ENCODE measurements at places on chromosomes 1 and 21.
A peak's percentile ranks its signal among the peaks of the same experiment; 100 is the strongest.

GRCh38 chr1:186152620-186153239 is 222.3 kb downstream of the TPR start:
- no peak for DNase-seq

GRCh38 chr1:8152731-8153702 is 126.9 kb upstream of the ERRFI1 start:
- no peak for DNase-seq

GRCh38 chr1:234617131-234617985 is 7.4 kb upstream of the IRF2BP2 start:
- DNase-seq, result no peak

GRCh38 chr1:21700094-21700493 is 30.9 kb upstream of the RAP1GAP start:
- no peak for DNase-seq

- DNase-seq, result no peak
Observed at GRCh38 chr1:224637515-224637914, 21.4 kb downstream of the CNIH3 start.

DNA sequence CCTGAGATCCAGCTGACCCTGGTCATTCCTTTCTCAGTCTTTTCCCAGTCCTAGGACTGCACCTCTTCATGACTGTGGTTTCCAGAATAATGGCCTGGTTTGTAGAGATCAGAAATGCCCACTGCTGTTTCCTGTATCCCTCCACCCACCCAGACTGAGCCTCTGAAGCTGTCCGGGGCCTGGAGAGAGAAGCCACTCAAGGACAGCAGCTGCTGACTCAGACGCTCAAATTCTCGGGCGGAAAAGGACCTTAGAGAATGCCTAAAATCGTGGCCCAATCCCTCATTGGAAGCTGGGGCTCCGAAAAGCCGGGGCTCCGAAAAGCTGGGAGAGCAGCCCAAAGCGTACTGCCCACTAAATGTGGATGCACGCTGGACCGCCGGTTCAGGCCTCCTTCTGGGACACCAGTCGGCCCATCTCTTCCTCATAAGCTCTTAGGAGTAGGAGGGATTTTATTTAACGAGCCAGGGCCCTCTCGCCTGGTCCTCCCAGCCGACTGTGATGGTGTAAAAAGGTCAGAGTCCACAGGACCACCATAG is 7.8 kb upstream of the GPR61 start:
- no peak for DNase-seq

GRCh38 chr1:22428672-22429071 is 23.0 kb upstream of the ZBTB40 start:
- DNase-seq, result peak; percentile 2

- no peak for DNase-seq
Observed at GRCh38 chr1:29924017-29924431, 687.7 kb downstream of the PTPRU start.

- DNase-seq, result no peak
Observed at GRCh38 chr1:32769524-32770220, 47.5 kb downstream of the YARS1 start.

- no peak for DNase-seq
Observed at GRCh38 chr1:207644166-207644851, 624 bp upstream of the CR1L start.

- DNase-seq, result no peak
Observed at GRCh38 chr1:218783131-218783530, 390.5 kb upstream of the LYPLAL1 start.

DNA sequence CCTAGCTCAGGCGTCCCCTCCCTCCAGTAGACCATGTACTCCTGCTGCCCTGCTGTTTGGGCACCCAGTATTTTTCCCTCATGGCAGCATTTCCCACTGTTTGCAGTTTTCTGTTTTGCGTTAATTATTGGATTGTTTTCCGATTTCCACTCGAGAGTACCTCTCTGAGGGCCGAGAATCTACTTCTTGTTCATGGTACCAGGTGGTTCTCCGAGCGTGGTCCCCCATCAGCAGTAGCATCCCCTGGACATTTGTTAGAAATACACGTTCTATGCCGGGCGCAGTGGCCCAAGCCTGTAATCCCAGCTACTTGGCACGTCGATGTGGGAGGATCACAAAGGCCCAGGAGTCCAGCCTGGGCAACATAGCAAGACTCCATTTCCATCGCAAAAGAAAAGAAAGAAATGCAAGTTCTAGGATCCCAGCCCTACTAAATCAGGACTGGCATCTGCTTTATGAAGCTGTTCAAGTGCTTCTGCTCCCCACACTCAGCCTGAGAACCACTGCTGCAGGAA is 690 bp downstream of the RRP1 start:
- DNase-seq, result no peak

GRCh38 chr1:30822966-30823581 is 65.5 kb upstream of the LAPTM5 start:
- no peak for DNase-seq

- DNase-seq, result no peak
Observed at GRCh38 chr1:195745189-195746010, 862.8 kb downstream of the KCNT2 start.

DNA sequence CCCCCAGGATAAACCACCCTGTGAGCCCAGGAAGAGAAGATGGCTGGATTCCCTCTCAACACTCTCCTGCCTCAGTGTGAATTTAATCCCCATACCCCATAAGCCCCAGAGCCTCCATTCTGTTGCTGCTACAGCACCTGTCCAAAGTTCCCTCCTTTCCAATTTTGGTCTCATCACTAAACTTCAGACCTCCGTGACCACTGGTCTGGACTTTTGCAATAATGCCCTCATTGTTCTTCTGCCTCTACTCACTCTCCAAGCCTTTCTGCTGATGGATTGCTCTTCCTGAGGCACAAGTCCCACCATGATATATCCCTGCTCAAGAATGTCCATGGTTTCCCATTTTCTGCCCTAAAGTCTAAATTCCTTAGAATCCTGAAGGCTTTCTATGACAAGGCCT is 83.2 kb downstream of the CD58 start:
- no peak for DNase-seq

GRCh38 chr1:153505576-153505975 is 30.2 kb downstream of the S100A6 start:
- no peak for DNase-seq

GRCh38 chr1:4549930-4550329 is 104.5 kb upstream of the AJAP1 start:
- DNase-seq, result no peak

DNA sequence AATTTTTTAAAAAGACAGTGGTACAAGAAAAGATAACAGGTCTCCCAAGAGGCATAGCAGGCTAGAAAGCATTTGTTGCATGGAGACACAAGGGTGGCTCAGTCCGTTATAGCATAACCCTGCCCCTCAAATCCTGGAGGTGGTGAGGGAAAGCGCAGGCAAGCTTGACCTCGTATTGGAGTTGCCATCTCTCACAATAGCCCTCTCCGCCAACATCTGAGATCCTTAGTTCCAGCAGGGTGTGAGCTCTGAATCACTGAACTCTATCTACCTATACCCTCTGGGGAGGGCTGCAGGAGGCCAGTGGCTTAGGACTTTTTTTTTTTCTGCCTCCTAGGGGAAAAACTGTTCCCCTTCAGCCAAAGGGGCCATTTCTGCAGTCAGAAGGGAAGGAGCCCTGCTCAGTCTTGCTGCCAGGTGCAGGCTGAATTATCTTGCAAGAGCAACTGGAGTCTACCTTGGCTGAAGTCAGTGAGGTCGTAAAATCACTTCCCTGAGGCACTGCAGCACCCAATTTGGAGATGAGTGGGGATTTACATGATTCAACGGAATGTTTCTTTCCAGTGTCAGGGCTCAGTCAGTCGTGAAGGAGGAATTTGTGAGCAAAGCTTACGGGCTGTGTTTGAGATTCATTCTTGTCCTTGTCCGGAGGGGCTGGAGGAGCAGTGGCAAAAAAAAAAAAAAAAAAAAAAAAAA is 17.2 kb upstream of the C8A start:
- DNase-seq, result no peak

DNA sequence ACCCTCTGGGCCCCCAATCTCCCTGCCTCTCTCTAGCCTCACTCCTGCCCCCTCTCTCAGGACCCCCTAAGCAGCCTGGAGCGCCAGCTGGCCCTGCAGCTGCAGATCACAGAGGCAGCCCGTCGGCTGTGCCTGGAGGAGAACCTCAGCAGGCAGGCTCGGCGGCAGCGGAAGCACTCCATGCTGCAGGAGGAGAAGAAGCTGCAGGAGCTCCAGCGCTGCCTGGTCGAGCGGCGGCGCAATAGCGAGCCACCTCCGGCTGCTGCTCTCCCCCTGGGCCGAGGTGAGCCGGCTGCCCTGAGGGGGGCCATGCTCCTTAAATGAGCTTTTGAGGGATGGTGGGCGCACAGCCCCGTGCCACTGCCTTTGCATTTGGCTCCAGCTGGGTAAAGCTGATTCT is 6.2 kb downstream of the INAVA start:
- no peak for DNase-seq

GRCh38 chr1:243667591-243667990 is 182.5 kb downstream of the AKT3 start:
- DNase-seq, result no peak

GRCh38 chr1:25990702-25991395 is 7.0 kb downstream of the PAFAH2 start:
- DNase-seq, result no peak

GRCh38 chr21:38982096-38982495 is 176.4 kb downstream of the ETS2 start:
- DNase-seq, result no peak

GRCh38 chr1:4546911-4547310 is 107.5 kb upstream of the AJAP1 start:
- no peak for DNase-seq

- no peak for DNase-seq
Observed at GRCh38 chr1:30418061-30418938, 305.1 kb downstream of the MATN1 start.

- DNase-seq, result no peak
Observed at GRCh38 chr1:243250102-243250501, 5.0 kb downstream of the CEP170 start.

GRCh38 chr1:119485201-119485600 is 21.8 kb upstream of the HSD3B1 start:
- DNase-seq, result no peak

DNA sequence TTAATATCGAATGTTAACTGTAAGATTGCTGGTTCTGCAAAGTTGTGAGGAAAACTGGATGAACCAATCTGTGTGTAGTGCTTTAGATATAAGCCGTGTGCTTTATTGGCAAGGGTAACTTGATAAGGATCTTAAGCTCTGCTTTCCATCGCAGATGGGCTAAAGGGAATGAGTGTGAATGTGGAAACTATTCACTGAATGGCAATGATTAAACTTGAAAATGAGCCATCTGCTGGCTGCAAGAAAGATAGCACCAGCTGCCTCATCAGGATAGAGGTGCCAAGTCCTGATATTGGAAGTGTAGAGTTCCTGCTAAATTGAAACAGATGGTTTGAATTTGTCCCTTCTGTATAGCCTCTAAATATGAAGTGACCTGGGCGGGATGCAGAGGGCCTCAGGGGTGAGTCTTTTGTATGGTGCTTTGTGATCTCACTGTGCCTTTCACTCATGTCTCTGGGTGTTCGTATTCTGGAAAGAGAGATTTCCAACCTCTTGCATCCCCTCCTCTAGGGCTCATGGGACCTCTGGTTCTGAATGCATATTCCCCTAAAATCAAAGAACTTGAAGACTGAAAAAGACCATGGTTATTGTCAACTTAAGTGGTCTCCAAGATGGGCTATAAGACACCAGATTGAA is 9.2 kb downstream of the FCRL3 start:
- no peak for DNase-seq

DNA sequence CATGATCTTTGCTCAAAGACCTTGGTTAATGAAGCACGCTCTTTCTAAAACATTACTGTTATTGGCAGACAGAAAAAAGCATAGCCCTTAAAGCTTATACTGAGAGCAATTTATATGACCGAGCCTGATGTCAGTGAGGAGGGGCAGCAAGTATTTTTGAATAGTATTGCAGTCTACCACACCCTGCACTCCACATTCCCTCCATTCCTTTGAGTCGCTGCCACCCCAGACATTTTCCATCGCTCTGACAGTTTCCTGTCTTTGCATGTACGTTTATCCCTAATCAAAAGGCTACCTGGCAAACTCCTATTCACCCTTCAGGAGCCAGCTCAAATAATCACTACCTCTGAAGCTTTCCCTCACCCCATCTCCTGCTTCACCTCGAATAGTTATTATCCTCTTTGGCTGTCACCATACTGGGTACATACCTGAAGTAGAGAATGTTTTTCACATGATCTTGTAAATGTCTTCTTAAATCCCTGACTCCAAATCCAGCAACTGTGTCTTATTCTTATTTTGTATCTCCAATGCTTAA is 5.5 kb upstream of the JUN start:
- no peak for DNase-seq

- DNase-seq, result no peak
Observed at GRCh38 chr1:110874324-110875215, 1.6 kb downstream of the CD53 start.

DNA sequence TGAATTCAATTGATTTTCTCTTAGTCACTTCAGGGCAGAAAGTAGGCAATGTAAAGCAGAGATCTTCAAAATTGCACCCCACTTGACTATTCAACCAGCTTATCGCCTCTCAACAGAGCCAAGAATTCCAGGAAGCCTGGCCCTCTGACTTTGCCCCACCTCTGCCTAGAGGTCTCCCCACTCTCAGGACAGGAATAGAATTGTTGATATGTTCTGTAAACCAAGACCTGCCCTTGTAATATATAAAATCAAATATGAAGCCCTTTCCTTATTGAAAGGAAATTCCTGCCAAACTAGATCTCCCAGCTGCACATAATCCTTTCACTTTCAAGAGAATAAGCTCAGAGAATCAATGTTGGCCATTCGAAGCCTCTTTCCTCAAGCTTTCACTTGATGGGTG is 116.1 kb upstream of the DPT start:
- no peak for DNase-seq

- no peak for DNase-seq
Observed at GRCh38 chr1:36481771-36482723, 666 bp downstream of the CSF3R start.

GRCh38 chr21:40768056-40768455 is 78.9 kb downstream of the DSCAM start:
- DNase-seq, result no peak

DNA sequence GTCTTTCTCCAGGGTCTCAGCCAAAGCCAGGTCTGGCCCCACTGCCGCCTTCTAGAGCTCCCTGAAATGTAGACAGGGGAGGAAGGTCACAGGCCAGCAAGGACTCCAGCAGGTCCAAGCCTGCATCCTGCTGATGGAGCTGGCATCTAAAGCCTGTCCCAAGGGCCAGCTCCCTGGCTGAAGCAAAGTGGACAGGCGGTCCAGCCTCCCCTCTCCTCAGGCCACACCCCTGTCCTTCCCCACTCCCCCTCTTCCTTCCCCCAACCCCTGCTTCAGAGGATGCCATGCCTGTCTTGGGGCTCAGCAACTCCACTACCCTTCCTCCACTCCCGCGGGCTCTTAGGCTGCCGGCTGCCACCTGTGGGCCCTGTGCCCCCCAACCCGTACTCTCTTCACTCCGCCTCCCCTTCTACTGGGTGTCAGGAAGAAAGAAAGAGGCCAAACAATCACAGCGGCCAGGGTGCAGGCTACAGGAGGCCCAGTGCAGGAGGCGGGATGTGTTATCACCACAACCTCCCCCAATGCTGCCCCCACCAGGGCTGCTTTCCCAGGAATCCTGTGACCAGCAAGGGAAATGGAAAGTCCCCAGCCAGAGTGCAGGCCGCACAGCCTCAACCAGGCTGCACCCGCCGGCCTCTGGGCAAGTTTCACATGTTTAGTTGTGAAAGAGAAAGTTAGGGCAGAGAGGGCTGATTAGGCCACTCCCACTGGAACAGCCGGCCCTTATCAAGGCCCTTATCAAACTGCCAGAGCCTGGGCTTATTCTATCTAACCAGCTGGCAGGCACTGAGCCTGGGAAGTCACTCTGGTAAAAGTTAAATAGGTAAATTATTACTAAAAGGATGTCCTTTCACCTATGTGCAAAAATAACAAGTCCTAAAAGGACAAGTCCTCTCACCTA is 34.1 kb downstream of the ACOT7 start:
- DNase-seq, result no peak

Measured in NCI-H187 treated with DMSO at 0.1 percent for 48 hours (cell line).